ENCODE measurements at places on chromosomes 4 and X. TPM values are rescaled to one million over a fixed set of nuclear protein-coding genes. Genes with fewer than 3 reads are reported as not detected.

DNA sequence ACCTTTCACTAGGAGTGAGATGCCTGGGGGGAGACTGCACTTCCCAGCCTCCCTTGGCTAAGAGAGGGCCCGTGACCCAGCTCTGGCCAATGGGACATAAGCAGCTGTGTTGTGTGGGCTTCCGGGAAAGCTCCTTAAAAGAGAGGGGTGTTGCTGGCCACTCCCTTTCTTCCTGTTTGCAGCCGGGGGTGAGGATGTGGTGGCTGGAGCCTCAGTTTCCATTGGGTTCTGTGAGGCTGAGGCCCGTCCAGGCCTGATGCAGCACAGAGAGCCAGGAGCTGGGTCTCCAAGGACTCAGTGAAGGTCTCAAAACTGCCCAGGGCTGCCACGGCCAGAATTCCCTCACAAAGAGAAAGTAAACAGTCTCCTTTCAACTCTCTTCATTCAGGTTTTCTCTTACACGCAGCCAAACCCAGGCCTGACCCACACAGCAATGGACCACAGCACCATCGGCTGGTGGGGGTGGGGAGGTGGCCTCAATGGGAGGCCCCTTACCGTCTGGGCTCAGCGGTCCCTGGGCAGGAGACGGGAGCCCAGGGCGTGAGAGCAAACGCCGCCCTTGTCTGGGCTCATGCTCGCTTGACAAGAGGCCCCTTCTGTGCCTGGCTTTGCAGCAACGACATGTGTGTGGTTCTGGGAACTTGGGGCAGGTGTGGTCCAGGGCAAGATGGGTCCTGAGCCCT, 6.6 kb downstream of the NKX1-1 start:
- peaks cover 52% of the 10 kb centered on the region for H3K27me3 ChIP-seq
- no peaks in the 10 kb centered on the region for H3K36me3 ChIP-seq
- DNase-seq, result no peak
- H3K4me1 ChIP-seq, result peaks cover 5% of the 10 kb centered on the region
- H3K4me3 ChIP-seq, result no peak overlapping the region

- peaks cover 25% of the 10 kb centered on the region for H3K4me1 ChIP-seq
- DNase-seq, result no peak
- H3K4me3 ChIP-seq, result no peak overlapping the region
- no peaks in the 10 kb centered on the region for H3K27me3 ChIP-seq
- H3K27ac ChIP-seq, result no peak overlapping the region
Observed at GRCh38 chr4:105191621-105192210, 45.0 kb downstream of the TET2 start.

DNA sequence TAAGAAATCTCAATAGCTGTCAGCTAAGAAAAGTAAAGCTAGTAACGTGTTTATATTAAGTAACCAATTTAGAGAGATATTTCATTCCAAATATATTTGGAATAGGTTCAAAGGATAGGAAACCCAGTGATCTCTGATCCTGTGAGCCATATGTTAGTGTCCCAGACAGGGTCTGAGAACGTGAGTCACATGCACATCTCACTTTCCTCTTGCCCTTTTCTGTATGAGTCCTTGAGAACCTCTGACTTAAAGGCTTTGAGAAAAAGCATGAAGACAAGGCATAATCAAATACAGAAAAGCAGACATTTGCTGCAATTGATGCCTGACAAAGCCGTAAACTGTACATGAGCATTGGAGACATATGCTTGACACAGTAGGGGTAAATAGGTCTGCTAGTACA, 655.1 kb upstream of the ADGRL3 start:
- H3K27me3 ChIP-seq, result no peaks in the 10 kb centered on the region
- H3K36me3 ChIP-seq, result no peaks in the 10 kb centered on the region

GRCh38 chrX:148732743-148733142, 232.3 kb downstream of the AFF2 start:
- no peak overlapping the region for H3K4me3 ChIP-seq
- H3K27ac ChIP-seq, result no peak overlapping the region
- DNase-seq, result no peak
- no peaks in the 10 kb centered on the region for H3K36me3 ChIP-seq

DNA sequence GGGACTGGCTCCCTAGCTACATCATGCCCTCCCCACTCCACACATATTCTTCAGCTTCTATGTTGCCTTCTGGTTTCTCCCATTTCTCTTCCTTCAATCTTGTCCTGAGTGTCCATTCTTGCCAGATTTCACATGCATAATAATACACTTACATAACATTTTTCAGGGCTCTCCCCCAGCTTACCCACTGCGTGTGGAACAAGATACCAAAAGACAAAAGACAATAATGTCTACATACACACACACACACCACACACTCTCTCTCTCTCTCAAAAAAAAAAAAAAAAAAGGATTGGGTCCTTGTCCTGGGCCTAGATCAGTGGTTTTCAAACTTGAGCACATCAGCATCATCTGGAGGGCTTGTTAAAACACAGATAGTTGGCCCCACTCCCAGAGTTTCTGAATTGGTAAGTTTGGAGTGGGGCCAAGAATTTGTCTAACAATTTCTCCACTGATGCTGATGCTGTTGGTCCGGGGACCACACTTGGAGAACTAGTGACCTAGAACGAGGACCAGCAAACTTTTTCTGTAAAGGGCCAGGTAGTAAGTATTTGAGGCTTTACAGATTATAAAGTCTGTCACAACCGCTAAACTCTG, 6.5 kb upstream of the SMARCA1 start:
- no peaks in the 10 kb centered on the region for H3K36me3 ChIP-seq
- H3K27ac ChIP-seq, result no peak overlapping the region
- H3K27me3 ChIP-seq, result no peaks in the 10 kb centered on the region
- DNase-seq, result no peak
- H3K4me1 ChIP-seq, result no peaks in the 10 kb centered on the region
- no peak overlapping the region for H3K4me3 ChIP-seq

DNA sequence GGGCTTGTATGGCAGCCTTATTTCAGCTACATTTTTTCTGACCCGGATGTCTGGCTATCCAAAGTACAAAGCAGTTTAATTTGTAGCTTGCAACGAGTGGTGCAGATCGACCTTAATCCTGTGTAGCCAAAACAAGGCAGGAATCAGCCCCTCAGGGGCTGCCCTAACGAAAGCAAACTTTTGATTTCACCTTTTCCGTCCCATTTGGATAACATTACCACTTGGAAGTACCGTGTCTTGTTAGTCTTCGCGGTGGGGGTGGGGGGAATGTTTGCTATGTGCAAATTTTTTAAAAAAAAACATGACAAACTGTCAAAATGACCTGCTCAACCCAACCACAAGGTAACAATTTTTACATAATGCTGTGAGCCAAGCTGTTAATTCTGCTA, 766 bp upstream of the DNAJB14 start:
- H3K4me1 ChIP-seq, result peaks cover 17% of the 10 kb centered on the region
- no peak for DNase-seq

DNA sequence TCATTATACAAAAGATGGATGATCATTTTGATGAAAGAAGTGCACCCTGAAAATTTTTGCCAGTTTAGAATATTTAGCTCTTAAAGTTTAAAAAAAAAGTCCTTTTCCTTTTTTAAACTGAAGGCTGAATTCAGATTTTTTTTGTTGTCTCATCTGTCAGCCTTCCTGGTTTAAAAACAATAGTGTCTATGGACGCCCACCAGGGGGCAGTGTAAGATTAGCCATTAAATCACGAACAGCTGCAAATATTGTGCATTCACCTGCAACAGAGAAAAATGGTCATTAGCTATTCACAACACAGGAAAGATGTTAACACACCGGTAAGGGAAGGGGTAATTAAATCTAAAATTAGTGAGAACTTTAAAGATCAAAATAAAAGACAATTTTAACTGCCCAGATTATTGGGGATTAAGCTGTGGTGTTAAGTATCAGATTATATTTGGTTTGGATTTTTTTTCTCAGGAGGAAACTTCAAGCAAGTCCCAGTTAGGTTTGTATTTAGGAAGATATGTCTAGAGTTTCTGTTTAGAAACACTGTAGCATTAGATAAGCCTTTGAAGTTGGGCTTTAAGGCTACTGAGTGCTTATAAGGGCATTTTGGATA, 4.4 kb upstream of the CXorf38 start:
- peak; percentile 76 for DNase-seq
- H3K36me3 ChIP-seq, result no peaks in the 10 kb centered on the region
- no peak overlapping the region for H3K27ac ChIP-seq
- H3K27me3 ChIP-seq, result no peaks in the 10 kb centered on the region
- H3K4me3 ChIP-seq, result no peak overlapping the region

GRCh38 chr4:74838746-74839370, 44.5 kb upstream of the BTC start:
- H3K36me3 ChIP-seq, result no peaks in the 10 kb centered on the region
- DNase-seq, result no peak
- H3K4me1 ChIP-seq, result no peaks in the 10 kb centered on the region

DNA sequence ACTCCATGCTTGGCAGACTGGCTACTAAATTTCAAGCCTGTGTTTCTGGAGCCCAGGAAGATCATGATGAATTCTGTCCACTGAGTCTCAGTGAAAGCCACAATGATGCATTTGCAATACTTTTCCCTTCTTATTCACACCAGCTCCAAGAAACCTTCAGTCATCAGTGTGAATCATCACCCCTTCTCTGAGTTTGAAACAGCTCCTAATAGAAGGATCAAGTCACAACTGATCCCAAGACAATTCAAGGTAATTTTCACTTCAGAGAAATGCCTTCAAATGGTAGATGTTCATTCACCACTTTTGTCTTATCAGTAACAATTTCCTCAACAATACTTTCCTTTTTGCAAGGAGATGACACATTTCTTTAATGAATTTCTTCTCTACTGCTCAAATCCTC, 257.4 kb downstream of the NLGN4X start:
- no peak for DNase-seq
- no peaks in the 10 kb centered on the region for H3K4me1 ChIP-seq
- no peak overlapping the region for H3K4me3 ChIP-seq
- H3K27me3 ChIP-seq, result no peaks in the 10 kb centered on the region
- no peaks in the 10 kb centered on the region for H3K36me3 ChIP-seq

GRCh38 chrX:150478496-150479492, 89.6 kb upstream of the MTM1 start:
- H3K4me3 ChIP-seq, result no peak overlapping the region
- H3K27me3 ChIP-seq, result no peaks in the 10 kb centered on the region
- no peaks in the 10 kb centered on the region for H3K4me1 ChIP-seq
- no peak for DNase-seq
- no peak overlapping the region for H3K27ac ChIP-seq
- no peaks in the 10 kb centered on the region for H3K36me3 ChIP-seq

DNA sequence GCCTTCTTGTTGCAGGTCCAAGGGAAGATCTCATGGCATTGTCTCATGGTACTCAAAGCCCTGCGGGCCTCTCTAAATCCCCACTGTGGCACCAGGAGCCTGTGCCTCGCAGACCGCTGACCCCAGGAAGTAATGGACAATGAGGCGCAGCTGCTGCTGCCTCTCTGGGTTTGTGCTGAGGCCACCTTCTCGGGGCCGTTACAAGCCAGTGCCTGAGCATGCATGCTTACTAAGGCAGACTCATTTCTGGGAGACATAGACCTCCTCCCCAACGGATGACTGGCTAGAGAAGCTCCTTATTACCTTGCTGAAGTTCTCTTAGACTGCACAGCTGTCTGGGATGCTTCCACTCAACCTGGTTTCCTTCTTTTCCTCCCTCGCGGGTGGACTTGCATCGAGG, 1.3 kb downstream of the BDH2 start:
- H3K27ac ChIP-seq, result peak overlapping the region; percentile 76
- DNase-seq, result no peak
- peaks cover 17% of the 10 kb centered on the region for H3K4me1 ChIP-seq
- no peaks in the 10 kb centered on the region for H3K36me3 ChIP-seq
- H3K27me3 ChIP-seq, result no peaks in the 10 kb centered on the region

DNA sequence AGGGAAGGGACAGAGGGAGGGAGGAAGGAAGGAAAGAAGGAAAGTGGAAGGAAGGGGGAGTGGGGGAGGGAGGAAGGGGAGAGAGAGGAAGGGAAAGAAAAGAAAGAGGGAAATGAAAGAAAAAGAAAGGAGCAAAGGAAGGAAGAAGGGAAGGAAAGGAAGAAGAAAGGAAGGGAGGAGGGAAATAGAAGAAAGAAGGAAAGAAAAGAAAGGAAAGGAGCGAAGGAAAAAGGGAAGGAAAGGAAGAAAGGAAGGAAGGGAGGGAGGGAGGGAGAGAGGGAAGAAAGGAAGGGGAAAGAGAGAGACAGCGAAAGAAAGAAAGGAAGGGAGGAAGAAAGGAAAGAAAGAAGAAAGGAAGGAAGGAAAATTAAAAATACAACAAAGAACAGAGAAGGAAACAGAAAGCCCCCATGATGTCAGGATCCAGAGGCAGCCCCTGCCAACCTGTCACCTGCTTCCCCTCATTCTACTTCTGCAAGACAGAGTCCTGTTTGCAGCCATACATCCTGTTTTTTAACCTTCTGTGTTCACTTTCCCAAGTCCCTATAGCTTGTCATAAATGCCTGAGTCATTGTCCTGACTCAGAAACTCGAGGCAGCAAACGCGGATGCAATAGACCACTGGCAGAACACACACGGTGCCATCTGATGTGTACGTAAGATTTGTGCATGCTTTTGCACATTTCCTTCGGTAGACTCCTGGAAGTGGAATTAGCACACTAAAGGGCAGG, 77.0 kb upstream of the C4orf50 start:
- H3K36me3 ChIP-seq, result no peaks in the 10 kb centered on the region
- no peaks in the 10 kb centered on the region for H3K27me3 ChIP-seq
- DNase-seq, result no peak
- H3K4me3 ChIP-seq, result no peak overlapping the region
- H3K4me1 ChIP-seq, result no peaks in the 10 kb centered on the region
- no peak overlapping the region for H3K27ac ChIP-seq

- H3K36me3 ChIP-seq, result no peaks in the 10 kb centered on the region
- H3K27ac ChIP-seq, result no peak overlapping the region
- no peaks in the 10 kb centered on the region for H3K4me1 ChIP-seq
- no peak overlapping the region for H3K4me3 ChIP-seq
- no peak for DNase-seq
Observed at GRCh38 chr4:66887061-66887460, 658.2 kb downstream of the CENPC start.

GRCh38 chrX:153824348-153824747, 6.0 kb downstream of the PDZD4 start:
- H3K4me1 ChIP-seq, result peaks cover 4% of the 10 kb centered on the region
- H3K27ac ChIP-seq, result no peak overlapping the region
- no peaks in the 10 kb centered on the region for H3K36me3 ChIP-seq
- peaks cover 16% of the 10 kb centered on the region for H3K27me3 ChIP-seq
- no peak overlapping the region for H3K4me3 ChIP-seq

- H3K4me1 ChIP-seq, result no peaks in the 10 kb centered on the region
- no peaks in the 10 kb centered on the region for H3K27me3 ChIP-seq
- H3K27ac ChIP-seq, result no peak overlapping the region
- no peaks in the 10 kb centered on the region for H3K36me3 ChIP-seq
- DNase-seq, result no peak
Observed at GRCh38 chr4:121064482-121064881, 7.9 kb downstream of the NDNF start.

The AFM gene
- total RNA-seq, result not detected

The TRIM60 gene
- total RNA-seq, result not detected

The DUSP21 gene
- not detected for total RNA-seq

The SCLT1 gene
- 15.4 TPM for total RNA-seq

The NSG1 gene
- 2.7 TPM for total RNA-seq

The PQBP1 gene
- 21.7 TPM for total RNA-seq

The MAGEA9B gene
- not detected for total RNA-seq

The USP17L29 gene
- not detected for total RNA-seq

The ABLIM2 gene
- 11.1 TPM for total RNA-seq

The F8A2 gene
- total RNA-seq, result 2.1 TPM

Data from transverse colon (tissue), 4 donors.